ENCODE measurements at places on chromosomes 1 and 21. TPM values are rescaled to one million over a fixed set of nuclear protein-coding genes. Genes with fewer than 3 reads are reported as not detected.

- DNase-seq, result no peak
Observed at GRCh38 chr1:81044708-81045107, 756.0 kb upstream of the ADGRL2 start.

- DNase-seq, result no peak
Observed at GRCh38 chr1:83697961-83698360, 301.0 kb downstream of the TTLL7 start.

DNA sequence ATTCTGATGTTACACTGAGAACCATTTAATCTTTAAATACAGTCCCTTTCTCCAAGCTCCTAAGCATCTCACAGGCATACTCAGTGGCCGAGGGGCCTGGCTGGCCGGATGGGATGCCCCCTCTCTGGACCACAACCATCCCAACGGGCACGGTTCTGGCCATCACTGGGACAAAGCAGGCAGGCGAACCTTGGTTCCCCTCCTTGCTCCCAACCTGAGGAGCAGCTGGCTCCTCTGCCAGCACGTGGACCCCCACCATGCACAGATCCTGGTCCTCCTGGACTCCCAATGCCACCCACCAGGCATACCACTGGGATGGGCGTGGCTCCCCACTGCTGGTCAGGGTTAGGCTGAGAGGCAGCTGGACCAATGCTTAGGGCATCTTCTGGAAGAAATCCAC lies 19.8 kb upstream of the PRDM16 start:
- no peak for DNase-seq

ADGRB2 gene
- 15.8 TPM for total RNA-seq

KIF26B gene
- 5.9 TPM for total RNA-seq

GRCh38 chr1:207389728-207390464 lies 64.2 kb upstream of the CR2 start:
- DNase-seq, result no peak

GRCh38 chr1:45155423-45155822 lies 51.0 kb downstream of the ZSWIM5 start:
- DNase-seq, result no peak

TMEM81 gene
- 2.3 TPM for total RNA-seq

DNAI4 gene
- total RNA-seq, result 2.6 TPM

- no peak for DNase-seq
Observed at GRCh38 chr1:178119628-178120027, 25.7 kb downstream of the RASAL2 start.

OR14A2 gene
- not detected for total RNA-seq

DNA sequence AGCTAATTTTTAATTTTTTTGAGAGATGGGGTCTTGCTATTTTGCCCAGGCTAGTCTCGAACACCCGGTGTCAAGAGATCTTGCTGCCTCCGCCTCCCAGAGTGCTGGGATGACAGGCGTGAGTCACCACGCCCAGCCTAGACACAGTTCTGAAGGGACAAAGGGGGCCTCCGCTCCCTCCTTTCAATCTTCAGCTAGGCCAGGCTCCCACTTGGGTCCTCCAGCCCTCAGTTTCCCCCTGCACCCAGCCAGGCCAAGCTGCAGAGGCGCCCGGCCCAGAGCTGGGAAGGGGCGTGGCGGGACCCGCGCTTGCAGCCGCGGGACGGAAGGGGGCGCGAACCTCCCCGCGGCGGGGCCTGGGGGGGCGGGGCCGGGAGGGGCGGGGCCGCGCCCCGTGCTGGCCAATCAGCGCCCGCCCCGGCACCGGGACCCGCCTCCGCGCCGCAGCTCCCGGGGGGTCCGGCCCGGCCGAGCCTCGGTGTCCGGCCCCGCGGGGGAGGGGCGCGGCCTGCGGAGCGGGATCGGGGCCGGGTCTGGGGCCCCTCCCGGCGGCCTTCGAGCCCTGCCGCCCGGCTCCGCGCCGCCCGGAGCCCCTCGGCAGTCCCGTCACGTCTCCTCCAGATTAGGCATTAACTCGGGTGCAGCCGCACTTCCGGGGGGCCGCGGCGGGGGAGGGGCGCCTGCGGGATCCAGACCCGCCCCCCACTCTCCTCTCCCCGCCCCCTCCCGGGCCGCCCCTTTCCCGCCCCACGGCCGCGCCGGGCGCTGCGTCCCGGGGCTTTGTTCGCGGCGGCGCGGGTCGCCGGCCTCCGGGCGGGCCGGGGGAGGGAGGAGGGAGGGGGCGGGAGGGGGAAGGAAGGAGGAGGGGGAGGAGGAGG lies 559 bp upstream of the AGRN start:
- DNase-seq, result peak; percentile 69

CCDC185 gene
- total RNA-seq, result not detected

- DNase-seq, result no peak
Observed at GRCh38 chr1:1617516-1617915, 2.2 kb downstream of the MIB2 start.

- no peak for DNase-seq
Observed at GRCh38 chr1:235279694-235280093, 48.3 kb downstream of the ARID4B start.

UBXN10 gene
- total RNA-seq, result not detected

- peak; percentile 52 for DNase-seq
Observed at GRCh38 chr1:246324711-246325110, 182.4 kb downstream of the SMYD3 start.

PTTG1IP gene
- total RNA-seq, result 590 TPM

DNA sequence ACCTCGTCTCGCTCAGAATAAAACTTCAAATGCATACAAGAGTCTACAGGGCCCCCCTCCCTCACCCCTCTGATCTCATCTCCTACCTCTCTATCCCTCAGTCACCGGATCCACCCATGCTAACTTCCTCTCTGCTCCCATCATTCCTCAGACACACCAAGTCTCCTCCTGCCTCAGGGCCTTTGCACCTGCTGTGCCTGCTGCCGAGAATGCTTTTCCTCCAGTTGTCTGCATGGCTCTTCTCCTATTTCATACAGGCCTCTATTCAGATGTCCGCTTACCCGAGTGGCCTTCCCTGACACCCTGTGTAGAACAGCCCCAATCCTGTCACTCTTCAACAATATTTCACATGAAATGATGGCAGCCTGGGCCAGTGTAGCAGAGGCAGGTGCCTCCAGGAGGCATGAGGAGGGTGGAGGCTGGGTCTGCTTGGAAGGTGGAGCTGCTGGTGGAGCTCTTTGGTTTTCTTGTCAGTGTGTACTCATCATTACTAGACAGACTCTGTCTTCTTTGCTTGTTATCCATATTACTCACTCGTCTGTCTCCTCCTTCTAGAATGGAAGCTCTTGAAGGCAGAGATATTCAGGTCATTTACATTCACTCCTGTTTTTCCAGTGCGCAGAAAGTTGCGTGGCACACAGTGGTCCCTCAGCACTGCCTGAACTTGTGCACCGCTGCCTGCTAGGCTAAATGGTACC lies 4.2 kb downstream of the SH2D2A start:
- DNase-seq, result no peak

E2F2 gene
- 7.3 TPM for total RNA-seq

- DNase-seq, result no peak
Observed at GRCh38 chr1:157279802-157280140, 141.6 kb upstream of the ETV3 start.

CCDC27 gene
- total RNA-seq, result not detected

FCGR3A gene
- not detected for total RNA-seq

HSD3B1 gene
- total RNA-seq, result not detected

DNA sequence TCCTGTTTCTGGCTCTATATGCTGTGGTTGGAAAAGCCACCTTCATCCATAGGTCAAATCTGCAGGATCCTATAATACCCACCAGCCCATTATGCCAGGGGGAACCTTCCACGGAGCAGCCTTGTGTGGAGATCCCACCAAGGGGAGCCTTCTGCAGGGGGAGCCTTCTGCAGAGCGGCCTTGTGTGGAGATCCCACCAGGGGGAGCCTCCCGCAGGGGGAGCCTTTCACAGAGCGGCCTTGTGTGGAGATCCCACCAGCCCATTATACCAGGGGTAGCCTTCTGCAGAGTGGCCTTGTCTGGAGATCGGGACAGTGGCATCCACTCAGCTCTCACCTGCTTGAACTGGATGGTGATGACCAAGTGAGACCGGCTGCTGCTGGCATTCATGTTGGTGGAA lies 85.3 kb downstream of the SCCPDH start:
- no peak for DNase-seq

CD1D gene
- not detected for total RNA-seq

DNA sequence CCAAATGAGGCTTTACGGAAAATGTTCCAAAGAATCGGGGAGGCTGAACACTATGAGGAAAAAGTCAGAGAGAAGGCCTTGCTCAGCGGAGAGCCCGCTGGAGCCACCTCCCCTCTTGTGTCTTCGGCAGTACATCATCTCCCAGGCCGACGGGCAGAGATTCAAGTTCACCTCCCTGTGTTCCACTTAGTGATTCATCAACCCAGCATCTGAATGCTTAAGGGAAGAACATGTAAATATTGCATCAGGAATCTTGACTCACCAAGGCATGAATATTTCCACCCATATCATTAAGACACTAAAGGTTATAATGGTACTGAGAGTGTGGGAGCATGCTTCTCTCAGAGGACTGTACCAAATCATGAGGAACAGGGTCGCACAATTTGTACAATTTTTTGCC lies 172.5 kb downstream of the ST6GALNAC5 start:
- peak; percentile 76 for DNase-seq

DNA sequence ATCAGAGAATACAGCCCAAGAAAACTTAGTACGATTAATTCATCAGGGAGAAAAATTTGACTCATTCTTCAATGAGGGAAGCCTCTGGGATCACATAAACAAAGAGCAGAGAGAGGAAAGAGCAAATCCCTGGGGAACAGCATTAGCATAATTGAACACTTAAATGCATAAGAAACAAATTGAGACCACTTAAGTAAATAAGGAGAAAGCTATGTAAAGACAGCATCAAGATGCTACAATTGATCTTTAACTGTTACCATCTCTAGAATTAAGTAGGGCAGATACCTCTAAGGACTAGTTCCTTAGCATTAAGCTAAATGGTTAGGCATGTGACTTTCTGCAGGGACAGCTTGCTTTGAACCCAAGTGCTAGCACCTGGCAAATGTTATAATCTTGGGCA lies 265.1 kb upstream of the NEGR1 start:
- DNase-seq, result no peak

DNA sequence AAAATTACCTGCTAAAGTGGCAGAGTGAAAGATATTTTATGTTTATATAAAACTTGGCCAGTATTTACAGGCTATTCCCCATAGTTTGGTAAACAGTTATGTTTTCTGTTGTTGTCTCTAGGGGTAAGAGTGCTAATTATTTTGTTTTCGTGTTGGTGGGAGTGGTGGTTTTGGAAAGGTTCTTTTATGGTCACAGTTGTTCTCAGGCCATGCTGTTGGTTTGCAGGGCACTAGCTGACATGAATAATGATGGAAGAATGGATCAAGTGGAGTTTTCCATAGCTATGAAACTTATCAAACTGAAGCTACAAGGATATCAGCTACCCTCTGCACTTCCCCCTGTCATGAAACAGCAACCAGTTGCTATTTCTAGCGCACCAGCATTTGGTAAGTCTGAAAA lies 92.5 kb downstream of the ITSN1 start:
- no peak for DNase-seq
